ENCODE measurements at places on chromosomes 7 and 10.

DNA sequence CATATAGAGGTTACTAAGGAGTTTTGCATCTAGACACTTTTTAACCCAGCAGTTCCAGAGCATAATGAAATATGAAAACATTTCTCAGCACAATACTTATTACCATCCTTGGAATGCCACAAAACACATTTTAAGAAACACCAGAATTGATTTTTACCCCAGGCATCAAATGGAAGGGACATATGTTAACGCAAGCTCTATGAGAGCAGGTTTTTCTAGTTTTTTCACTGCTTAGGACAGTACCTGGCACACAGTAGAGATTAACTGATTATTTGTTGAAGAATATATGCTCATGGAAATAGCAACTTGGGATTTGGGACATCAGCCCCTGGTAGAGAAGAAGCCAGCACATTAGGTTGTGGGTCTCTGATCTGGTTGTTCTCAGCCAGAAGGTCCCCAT lies 67.0 kb upstream of the ARID5B start:
- no peak overlapping the region for H3K27ac ChIP-seq
- no peak for DNase-seq
- peaks cover 2% of the 10 kb centered on the region for H3K27me3 ChIP-seq
- H3K4me3 ChIP-seq, result no peak overlapping the region
- no peaks in the 10 kb centered on the region for H3K36me3 ChIP-seq

DNA sequence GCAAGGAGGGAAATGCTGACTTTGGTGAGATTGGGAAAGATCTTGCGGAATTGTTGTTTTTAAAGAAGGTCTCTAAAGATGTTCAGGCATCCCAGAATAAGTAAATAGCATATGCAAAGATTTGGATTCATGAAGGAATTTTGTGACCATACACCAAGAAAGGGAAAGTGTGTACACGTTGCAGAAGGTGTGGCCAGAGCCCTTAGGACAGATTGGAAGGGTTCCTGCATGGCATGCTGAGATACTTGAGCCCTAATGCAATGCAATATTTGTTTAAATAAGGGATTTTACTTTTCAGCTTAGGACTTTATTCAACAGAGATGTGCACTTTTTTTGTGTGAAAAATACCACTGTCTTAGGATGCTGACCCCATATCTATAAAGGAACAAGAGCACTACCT lies 219.5 kb upstream of the INHBA start:
- H3K27me3 ChIP-seq, result peaks cover 21% of the 10 kb centered on the region
- no peak overlapping the region for H3K27ac ChIP-seq
- no peak overlapping the region for H3K4me3 ChIP-seq
- H3K4me1 ChIP-seq, result no peaks in the 10 kb centered on the region
- no peaks in the 10 kb centered on the region for H3K36me3 ChIP-seq
- no peak for DNase-seq

- no peak overlapping the region for H3K4me3 ChIP-seq
- no peaks in the 10 kb centered on the region for H3K4me1 ChIP-seq
- no peaks in the 10 kb centered on the region for H3K27me3 ChIP-seq
- no peak overlapping the region for H3K27ac ChIP-seq
Measured at GRCh38 chr10:52332815-52333214, 18.7 kb downstream of the DKK1 start.

DNA sequence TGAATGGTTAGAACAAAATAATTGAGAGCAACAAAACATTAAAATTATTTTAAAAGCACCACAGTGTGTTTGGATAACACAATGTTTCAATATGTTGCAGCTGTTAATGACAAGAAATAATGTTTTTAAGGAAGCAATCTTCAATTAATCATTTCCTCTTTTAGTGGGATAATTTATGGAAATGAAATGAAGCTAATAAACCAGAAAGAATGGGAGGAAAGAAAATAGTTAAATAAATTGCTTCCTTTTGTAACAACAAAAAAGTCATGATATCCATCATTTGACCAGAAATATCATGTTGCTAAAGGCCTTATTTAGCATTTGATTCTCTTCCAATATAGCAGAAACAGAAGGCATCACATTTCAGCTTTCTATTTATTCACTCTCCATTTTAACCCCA lies 224.5 kb downstream of the SEMA3A start:
- H3K27me3 ChIP-seq, result no peaks in the 10 kb centered on the region
- no peaks in the 10 kb centered on the region for H3K4me1 ChIP-seq
- no peak overlapping the region for H3K4me3 ChIP-seq

GRCh38 chr7:84091318-84091717 lies 103.3 kb downstream of the SEMA3A start:
- no peaks in the 10 kb centered on the region for H3K36me3 ChIP-seq
- no peaks in the 10 kb centered on the region for H3K27me3 ChIP-seq
- H3K4me3 ChIP-seq, result peak overlapping the region; percentile 52
- H3K4me1 ChIP-seq, result peaks cover 40% of the 10 kb centered on the region

GRCh38 chr7:54987772-54988171 lies 31.0 kb upstream of the EGFR start:
- no peaks in the 10 kb centered on the region for H3K36me3 ChIP-seq
- no peaks in the 10 kb centered on the region for H3K4me1 ChIP-seq
- H3K27me3 ChIP-seq, result peaks cover 17% of the 10 kb centered on the region
- DNase-seq, result no peak

DNA sequence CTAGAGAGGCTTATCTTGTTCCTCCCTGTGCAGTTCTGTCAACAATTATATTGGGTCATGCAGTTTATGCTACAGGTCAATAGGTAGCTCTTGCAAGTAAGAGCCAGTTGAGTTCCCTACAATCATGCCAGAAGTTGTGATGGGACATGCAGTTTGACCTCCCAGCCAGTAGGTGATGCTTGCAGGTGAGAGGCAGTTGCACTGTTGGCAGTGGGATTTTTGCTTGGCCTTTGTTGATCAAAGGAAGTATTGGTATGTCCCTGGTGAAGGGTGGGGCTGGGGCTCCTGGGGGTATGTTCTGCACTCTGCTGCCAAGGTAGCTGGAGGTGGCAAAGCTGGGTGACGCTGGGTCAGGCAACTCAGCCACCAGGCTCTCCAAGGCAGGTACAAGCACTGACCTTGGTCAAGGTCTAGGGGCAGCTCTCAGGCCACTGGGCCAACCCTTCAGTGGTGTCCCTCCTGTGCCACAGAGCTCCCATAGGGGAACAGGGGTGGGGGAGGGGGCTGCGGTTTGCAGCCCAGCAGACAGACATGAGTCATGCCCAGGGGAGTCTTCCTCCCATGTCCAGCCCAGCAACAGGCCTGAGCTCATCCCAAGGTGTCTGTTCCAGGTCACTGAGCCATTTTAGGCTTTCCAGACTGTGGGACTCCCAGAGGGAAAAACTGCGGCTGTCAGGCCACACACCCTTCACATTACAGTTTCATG lies 43.3 kb downstream of the MEOX2 start:
- no peaks in the 10 kb centered on the region for H3K36me3 ChIP-seq
- no peak for DNase-seq
- H3K27ac ChIP-seq, result no peak overlapping the region
- H3K4me1 ChIP-seq, result no peaks in the 10 kb centered on the region
- no peak overlapping the region for H3K4me3 ChIP-seq

DNA sequence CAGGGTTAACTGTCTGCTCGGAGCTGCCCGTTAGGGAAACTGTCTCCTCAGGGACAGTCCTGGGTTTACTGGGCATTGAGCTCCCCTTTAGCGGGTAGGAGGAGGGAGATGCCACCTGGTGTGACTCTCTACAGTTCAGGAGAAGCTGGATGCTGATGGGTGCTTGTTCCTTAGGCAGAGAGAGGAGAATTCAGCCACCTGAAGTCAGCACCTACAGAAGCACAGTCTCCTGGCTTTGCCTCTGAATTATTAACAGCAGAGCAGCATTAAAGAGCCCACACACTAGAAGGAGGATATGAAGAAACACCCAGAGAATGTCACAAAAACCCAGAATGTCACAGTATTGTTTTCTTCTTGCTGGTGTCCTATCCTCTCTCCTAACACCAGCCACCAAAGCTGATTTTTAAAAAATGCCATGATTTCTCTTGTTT lies 696 bp downstream of the GIMAP4 start:
- no peaks in the 10 kb centered on the region for H3K27me3 ChIP-seq
- DNase-seq, result no peak
- peaks cover 59% of the 10 kb centered on the region for H3K4me1 ChIP-seq
- H3K36me3 ChIP-seq, result peaks cover 54% of the 10 kb centered on the region
- peak overlapping the region; percentile 85 for H3K4me3 ChIP-seq
- peak overlapping the region; percentile 96 for H3K27ac ChIP-seq

GRCh38 chr10:77636967-77637531 lies 559 bp downstream of the KCNMA1 start:
- no peak overlapping the region for H3K27ac ChIP-seq
- H3K4me1 ChIP-seq, result peaks cover 4% of the 10 kb centered on the region
- peak overlapping the region; percentile 50 for H3K4me3 ChIP-seq
- H3K27me3 ChIP-seq, result peaks cover 61% of the 10 kb centered on the region
- DNase-seq, result no peak

DNA sequence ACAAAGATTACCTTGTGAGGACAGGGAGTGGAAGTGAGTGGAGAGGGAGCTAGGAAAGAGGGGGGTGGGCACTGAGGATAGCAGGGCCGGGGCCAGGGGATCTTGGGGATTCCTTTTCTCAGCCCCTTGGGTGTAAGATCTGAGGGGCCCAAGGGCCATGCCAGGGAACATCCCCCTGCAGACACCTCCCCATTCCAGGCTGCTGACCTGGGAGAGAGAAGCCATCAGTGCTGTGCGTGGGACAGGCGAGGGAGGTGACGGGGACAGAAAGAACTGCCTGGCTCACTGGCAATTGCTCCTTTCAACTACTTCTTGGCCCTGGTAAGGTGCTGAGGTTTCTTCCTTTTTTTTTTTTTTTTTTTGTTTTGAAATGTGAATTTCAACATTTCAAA lies 12.0 kb upstream of the BTBD16 start:
- H3K4me1 ChIP-seq, result no peaks in the 10 kb centered on the region
- no peak for DNase-seq
- no peak overlapping the region for H3K27ac ChIP-seq

- no peak overlapping the region for H3K4me3 ChIP-seq
- H3K27me3 ChIP-seq, result no peaks in the 10 kb centered on the region
- no peak for DNase-seq
- H3K36me3 ChIP-seq, result no peaks in the 10 kb centered on the region
- H3K27ac ChIP-seq, result no peak overlapping the region
Measured at GRCh38 chr7:66697449-66698438, 42.8 kb upstream of the RABGEF1 start.

- no peaks in the 10 kb centered on the region for H3K27me3 ChIP-seq
- H3K4me3 ChIP-seq, result no peak overlapping the region
- no peaks in the 10 kb centered on the region for H3K36me3 ChIP-seq
- H3K4me1 ChIP-seq, result no peaks in the 10 kb centered on the region
- no peak for DNase-seq
Measured at GRCh38 chr7:91383053-91383904, 119.0 kb downstream of the FZD1 start.

DNA sequence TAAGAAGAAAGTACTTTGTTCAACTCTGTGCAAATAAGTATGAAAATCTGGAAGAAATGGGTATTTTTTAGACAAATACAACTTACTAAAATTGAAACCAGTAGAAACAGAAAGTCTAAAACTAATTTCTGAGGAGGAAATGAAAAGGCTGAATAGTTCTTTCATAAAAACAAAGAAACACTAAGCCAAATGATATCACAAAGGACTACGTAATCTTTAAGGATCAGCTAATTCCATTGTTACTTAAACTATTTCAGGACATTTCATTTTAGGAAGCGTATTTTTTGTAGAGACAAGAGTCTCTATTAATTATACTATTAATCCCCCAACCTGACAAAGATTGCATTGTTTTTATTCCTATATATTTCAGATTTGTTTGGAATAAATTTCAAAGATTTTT lies 11.2 kb upstream of the CCSER2 start:
- no peaks in the 10 kb centered on the region for H3K27me3 ChIP-seq
- H3K4me3 ChIP-seq, result no peak overlapping the region
- no peaks in the 10 kb centered on the region for H3K36me3 ChIP-seq
- no peak overlapping the region for H3K27ac ChIP-seq
- H3K4me1 ChIP-seq, result peaks cover 21% of the 10 kb centered on the region

GRCh38 chr7:43938892-43939482 lies 12.8 kb downstream of the UBE2D4 start:
- no peak for DNase-seq
- no peaks in the 10 kb centered on the region for H3K27me3 ChIP-seq
- H3K27ac ChIP-seq, result no peak overlapping the region
- peaks cover 2% of the 10 kb centered on the region for H3K36me3 ChIP-seq

DNA sequence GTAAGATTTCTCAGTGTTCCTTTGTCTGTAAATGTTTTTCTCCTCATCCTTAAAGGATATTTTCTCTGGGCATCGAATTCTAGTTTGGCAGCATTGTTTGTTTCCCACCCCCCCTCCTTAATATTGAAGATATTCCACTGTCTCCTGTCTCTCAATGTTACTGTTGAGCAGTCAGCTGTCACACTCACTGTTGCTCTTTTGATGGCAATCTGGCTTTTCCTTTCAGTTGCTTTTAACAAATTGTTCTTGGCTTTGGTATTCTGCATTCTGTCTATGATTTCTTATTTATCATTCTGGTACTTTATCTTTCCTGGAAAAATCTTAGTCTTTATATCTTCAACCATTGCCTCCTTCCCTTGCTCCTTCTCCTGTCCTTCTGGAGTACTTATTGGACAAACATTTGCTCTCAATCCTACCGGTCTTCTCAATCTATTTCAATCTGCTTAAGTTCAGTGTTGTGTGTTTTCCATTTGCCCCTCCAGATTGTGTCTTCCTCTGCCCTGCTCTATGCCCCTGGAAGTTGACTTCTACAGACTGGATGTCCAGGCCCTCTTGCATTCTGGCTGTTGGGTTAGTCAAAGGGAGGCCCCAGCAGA lies 9.3 kb upstream of the GTPBP4 start:
- H3K36me3 ChIP-seq, result peaks cover 24% of the 10 kb centered on the region
- H3K4me1 ChIP-seq, result no peaks in the 10 kb centered on the region
- no peak for DNase-seq
- no peak overlapping the region for H3K27ac ChIP-seq
- no peaks in the 10 kb centered on the region for H3K27me3 ChIP-seq
- no peak overlapping the region for H3K4me3 ChIP-seq

- no peaks in the 10 kb centered on the region for H3K36me3 ChIP-seq
- H3K4me3 ChIP-seq, result no peak overlapping the region
- DNase-seq, result no peak
- H3K27ac ChIP-seq, result no peak overlapping the region
Measured at GRCh38 chr10:53406532-53406931, 633.9 kb upstream of the MBL2 start.

GRCh38 chr7:139936760-139937310 lies 107.8 kb downstream of the TBXAS1 start:
- H3K27ac ChIP-seq, result no peak overlapping the region
- no peaks in the 10 kb centered on the region for H3K27me3 ChIP-seq
- no peaks in the 10 kb centered on the region for H3K36me3 ChIP-seq
- no peaks in the 10 kb centered on the region for H3K4me1 ChIP-seq
- DNase-seq, result no peak

DNA sequence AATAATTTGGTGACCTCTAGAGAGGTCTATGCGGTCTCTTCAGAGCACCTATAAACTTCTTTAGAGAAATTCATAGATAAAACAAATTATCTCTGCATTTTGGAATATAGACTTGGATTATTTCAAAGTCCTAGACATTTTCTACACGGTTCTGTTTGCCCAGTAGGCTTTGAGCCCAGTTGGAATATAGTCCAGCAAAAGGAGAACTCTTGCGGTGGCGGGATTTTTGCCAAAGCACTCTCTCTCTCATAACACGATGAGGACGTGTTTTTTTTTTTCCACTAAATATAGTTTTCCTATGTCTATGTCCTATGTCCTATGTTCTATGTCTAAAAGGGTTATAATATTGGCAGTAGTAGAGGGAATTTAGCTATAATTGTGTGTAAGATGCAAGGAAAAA lies 164.9 kb upstream of the AGR3 start:
- H3K36me3 ChIP-seq, result no peaks in the 10 kb centered on the region
- DNase-seq, result no peak
- no peak overlapping the region for H3K4me3 ChIP-seq
- peaks cover 11% of the 10 kb centered on the region for H3K4me1 ChIP-seq

GRCh38 chr10:52956861-52957260 lies 184.3 kb upstream of the MBL2 start:
- H3K4me3 ChIP-seq, result no peak overlapping the region
- no peak overlapping the region for H3K27ac ChIP-seq
- no peaks in the 10 kb centered on the region for H3K4me1 ChIP-seq
- DNase-seq, result no peak
- H3K27me3 ChIP-seq, result no peaks in the 10 kb centered on the region

Measured in activated naive CD4-positive, alpha-beta T cell treated with anti-CD3 and anti-CD28 coated beads for 36 hours (primary cell).